ENCODE measurements at places on chromosomes 2 and 18.

- no peak for DNase-seq
Measured at GRCh38 chr2:207676827-207677354, 34.5 kb upstream of the CCNYL1 start.

DNA sequence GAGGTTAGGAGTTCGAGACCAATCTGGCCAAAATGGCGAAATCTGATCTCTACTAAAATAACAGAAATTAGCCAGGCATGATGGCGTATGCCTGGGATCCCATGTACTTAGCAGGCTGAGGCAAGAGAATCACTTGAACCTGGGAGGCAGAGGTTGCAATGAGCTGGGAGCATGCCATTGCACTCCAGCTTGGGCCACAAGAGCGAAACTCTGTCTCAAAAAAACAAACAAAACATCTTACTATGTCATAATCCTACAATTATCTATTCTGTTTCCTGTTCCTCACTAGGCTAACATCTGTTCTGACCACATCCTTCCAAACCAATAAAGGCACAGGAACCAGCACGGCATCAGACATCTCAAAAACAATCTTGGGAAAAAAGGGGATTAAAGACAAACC lies 361.8 kb upstream of the UBE2E3 start:
- DNase-seq: no peak

- DNase-seq: no peak
Measured at GRCh38 chr2:20682167-20682920, 15.4 kb downstream of the GDF7 start.

- no peak for DNase-seq
Measured at GRCh38 chr2:128625963-128626759, 307.5 kb upstream of the HS6ST1 start.

- no peak for DNase-seq
Measured at GRCh38 chr2:218300141-218300540, 7.8 kb upstream of the TMBIM1 start.

DNA sequence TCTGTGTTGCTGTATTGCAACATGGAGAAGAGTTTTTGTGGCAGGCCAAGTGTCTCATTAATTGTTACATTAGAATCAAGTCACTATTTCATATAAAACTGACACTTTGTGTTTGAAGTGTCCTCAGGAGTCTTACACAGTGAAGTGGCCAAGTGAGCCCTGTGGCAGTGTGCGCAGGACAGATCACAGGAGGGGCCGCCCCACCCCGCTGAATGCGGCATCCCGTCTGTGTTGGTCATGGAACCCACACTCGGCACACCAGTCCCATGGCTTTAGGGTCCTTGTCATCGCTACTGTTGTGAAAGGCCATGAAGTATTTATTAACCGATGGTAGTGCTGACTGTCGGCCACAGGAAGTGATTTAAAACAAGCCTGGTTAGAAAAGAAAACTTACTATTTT lies 144.7 kb upstream of the NFATC1 start:
- DNase-seq: no peak

DNA sequence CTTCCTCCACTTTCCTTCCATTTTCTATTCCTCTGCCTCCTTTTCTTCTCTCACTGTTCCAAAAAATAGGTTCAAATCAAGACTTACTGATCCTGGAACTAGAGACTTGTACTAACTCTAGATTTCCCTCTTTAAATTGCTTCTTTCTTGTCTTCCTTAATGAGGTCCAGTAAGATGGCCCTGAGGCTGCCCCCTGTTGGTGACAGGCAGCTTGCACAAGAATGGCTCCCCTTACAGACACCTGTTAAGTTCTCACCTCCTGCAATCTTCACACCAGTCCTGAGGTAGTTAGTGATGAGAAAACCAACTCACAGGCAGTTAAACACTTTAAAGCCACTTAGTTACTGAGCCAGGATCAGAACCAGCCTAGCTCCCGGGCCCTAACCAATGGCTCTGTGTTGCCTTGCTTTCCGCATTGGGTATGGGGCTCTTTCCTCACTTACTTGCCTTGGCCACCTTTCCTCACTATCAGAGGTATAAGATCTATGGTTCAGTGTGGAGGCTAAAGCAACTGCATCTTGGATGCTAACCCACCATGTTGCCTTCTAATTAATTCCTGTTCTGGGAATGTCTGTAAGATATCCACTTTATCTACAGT lies 130.6 kb downstream of the AKAIN1 start:
- peak; percentile 25 for DNase-seq

DNA sequence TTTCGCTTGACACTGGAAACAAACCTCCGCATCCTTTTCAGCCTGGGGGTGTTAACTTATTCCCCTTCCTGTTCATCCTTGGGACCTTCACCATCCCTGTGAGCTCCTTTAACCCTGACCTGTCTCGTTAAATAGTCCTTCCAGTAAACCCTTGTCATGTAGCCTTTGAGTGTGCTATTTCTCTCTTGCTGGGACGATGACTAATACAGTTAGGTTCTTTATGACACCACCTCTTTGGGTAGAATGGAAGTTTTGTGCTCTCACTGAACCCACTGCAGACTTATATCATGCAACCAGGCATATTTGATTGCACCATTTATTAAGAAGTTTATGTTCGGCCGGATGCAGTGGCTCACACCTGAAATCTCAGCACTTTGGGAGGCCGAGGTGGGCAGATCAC lies 40.5 kb upstream of the GAREM1 start:
- DNase-seq: no peak

- DNase-seq: no peak
Measured at GRCh38 chr2:133200684-133201421, 367.4 kb downstream of the NCKAP5 start.

- DNase-seq: no peak
Measured at GRCh38 chr2:222693837-222694236, 22.4 kb downstream of the MOGAT1 start.

DNA sequence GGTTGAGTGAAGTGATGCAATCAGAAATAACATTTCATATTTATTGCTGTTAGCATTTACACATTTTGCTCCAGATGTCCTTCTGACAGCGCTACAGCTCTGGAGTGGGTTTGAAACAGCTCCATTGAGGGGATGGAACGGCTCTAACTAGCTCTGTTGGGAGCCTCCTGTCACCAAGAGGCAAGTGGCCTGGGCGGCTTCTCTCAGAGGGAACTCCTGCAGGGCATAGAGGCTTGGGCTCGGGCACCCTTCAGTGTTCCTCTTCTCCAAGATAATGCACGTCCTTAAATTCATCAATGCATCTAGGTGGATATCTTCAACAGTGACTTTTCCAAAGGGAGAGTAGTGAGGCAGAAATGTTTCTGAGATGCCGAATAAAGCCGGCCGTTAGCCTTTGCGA lies 122.5 kb downstream of the CNTNAP5 start:
- no peak for DNase-seq

DNA sequence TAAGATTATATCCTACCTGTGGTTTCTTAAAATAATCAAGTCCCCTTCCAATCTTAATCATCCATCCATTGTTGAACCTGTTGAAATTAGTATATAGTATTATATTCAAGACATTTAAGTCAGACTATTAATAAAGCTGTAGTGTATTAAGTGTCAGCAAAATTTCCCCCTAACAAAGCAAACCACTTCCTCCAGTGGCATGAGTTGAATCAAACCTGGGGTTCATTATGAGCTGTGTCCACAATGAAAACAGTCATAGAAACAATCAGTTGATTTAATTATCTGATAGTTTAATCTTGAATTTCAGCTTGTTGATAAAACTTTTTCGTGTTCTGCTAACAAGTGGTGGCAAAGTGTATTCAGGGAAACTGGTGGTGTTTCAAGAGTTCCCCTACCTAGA lies 11.3 kb downstream of the MITD1 start:
- no peak for DNase-seq

GRCh38 chr2:231186325-231186724 lies 12.1 kb upstream of the ARMC9 start:
- DNase-seq: no peak

DNA sequence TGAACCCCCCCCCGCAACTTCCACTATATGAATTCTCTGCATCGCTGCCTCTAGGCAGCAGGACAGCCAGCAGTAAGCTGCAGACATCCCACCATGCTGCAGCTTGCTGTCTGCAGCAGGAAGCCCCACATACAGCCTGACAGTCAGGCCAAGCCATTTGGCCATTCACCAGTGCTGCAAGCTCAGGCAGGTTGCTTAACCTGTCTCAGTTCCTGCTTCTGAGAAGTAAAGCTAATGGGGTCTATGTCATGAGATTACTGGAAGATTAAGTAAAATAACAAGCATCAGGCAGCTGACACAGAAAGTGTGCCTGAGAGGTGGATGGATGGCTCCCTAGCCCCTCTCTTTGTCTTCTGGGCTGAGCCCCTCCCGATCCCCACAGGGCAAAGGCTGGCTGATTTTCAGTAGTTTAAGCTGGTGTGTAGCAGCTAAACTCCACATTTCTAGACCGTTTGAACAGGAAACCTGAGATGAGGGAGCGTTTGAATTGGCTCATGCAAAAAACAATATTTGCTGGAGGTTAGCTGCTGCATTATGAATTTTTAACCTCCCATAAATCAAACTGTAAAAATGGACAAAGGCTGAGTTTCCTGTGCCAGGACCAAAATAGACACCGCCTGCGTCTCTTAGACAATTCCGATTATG lies 193.8 kb upstream of the ARL4C start:
- no peak for DNase-seq

GRCh38 chr2:100945433-100945740 lies 56.7 kb upstream of the RPL31 start:
- DNase-seq: no peak

GRCh38 chr2:238158509-238159070 lies at the start of gene ERFE:
Gene ERFE, plus strand, starts transcription at chr2:238158970. Its CDS starts 38 bp downstream, at chr2:238159008.
- peak; percentile 74 for DNase-seq

- DNase-seq: no peak
Measured at GRCh38 chr2:189492451-189492850, 51.2 kb downstream of the WDR75 start.

- DNase-seq: no peak
Measured at GRCh38 chr2:28048341-28048740, 157.8 kb downstream of the BABAM2 start.

- no peak for DNase-seq
Measured at GRCh38 chr2:161423421-161424393, 7.6 kb downstream of the TBR1 start.

GRCh38 chr18:35180455-35180854 lies 60.4 kb upstream of the ZNF397 start:
- no peak for DNase-seq

DNA sequence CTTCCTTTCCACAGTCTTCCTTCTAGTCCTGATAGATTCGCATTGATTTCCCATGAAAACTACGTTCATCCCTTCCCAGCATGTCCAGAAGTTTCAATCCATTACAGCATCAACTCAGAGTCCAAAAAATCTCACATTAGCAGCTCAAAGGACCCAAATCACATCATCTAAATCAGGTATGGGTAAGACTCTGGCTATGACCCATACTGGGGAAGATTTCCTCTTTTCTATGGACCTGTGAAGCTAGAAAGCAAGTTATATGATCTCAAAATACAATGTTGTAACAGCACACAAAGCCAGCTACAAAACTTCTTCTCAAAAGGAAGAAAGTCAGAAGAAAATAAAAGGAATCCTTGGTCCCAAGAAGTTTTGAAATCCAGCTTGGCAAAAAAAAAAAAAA lies 5.7 kb upstream of the DCC start:
- no peak for DNase-seq

Data from stimulated activated naive CD8-positive, alpha-beta T cell treated with anti-CD3 and anti-CD28 coated beads, Interleukin-15, Interleukin-2, amounts not matched to agents 100 U/mL and 50 U/mL, for 24 hours (primary cell).